ENCODE measurements at places on chromosomes 7 and 10.

DNA sequence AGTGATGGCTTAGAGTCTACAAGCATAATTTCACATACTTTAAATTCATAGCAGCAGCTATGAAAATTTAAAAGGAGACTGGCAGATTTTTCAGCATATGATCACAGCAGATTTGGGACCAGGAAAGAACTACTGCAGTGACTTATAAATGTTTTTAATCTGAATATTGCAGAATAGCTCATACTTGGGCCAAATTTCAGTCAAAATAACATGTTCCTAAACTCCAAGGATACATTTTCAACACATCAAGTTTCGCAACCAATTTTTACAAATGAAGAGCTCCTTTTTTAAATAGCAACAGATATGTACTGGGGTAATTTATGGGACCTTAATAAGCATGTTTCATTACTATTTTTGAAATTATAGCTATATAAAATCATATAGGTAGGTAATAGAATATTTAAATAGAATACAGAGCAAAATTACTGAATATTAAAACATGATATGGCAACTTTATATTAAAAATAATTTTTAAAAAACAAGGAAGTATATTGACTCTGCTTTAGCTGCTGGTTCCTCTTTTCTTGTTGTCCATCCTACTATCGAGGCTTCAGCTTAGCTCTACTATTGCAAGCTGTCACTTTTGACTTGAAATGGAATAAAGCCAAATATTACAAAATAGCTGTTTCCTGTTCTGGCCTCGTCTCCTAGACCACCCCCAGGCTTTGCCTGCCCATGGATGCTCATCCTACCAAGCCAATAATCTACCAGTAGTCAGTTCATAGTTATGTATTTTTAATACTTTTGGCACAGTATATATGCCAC, 123.1 kb downstream of the NRBF2 start:
- DNase-seq, result no peak

GRCh38 chr10:30781670-30782121, 152.1 kb upstream of the LYZL2 start:
- no peak for DNase-seq

- no peak for DNase-seq
These were observed 770.1 kb downstream of the PHTF2 start for GRCh38 chr7:78568690-78569089.

DNA sequence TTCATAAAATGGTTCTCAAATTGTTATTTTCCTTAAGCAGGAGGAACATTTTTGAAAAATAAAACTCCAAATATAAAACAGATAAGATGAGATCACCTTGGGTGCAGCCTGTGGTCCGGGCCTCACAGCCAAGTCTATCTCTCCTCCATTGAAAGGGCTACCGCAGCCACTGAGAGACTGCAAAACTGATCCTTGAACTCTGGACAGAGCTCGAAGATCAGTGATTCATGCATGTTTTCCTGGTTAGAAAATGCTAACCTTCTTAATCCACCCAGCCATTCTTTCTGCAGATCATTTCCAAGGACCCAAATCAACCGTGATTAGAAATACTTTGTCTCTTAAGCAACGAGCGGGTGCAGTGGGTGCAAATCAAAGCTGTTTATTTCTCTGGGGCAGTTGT, 378.8 kb downstream of the PLXDC2 start:
- no peak for DNase-seq

DNA sequence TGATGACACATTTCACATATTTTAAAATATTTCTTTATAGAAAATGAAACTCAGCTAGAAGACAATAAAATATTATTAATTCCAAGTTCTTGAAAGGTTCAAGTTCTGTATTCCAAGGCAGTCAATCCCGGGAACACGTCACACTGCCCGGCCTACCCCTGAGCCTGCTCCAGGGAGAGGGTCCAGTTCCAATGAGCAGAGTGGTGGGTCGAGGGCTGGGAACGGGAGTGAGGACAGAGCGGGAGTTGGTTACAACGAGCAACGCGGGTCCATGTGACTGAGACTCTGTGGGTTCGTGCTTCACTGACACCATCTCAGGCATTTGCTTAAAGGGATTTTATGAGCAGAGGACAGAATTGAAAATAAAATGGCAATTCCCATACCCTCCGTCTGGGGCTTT, 209.4 kb downstream of the TCERG1L start:
- DNase-seq, result no peak

DNA sequence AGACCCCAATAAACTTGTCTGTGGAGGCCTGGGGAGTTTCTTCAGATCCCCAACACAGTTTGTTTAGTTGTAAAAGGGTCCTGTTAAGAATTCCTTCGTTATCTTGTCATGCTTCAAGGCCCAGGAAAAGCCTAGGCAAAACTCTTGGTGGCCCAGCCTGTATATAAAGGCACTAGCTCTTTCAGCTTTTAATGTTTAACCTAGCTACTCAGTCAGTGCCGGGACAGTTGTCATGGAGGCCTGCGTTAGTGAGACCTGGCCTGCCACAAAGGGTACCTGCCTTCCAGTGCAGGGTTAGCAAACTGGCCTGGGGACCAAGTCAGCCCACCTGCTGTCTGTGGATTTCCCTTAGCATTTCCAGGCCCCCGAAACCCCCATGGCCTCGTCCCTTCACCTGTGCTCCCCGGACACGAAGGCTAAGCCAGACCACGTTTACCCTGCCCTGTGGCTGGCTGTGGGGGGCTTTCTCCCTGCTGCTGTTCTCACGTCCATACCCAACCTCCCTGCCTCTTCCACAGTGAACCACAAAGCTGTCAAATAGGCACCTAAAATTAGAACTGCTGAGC, 96.9 kb upstream of the PPP2R2D start:
- no peak for DNase-seq

- no peak for DNase-seq
These were observed 24.5 kb upstream of the EEPD1 start for GRCh38 chr7:36128448-36129047.

DNA sequence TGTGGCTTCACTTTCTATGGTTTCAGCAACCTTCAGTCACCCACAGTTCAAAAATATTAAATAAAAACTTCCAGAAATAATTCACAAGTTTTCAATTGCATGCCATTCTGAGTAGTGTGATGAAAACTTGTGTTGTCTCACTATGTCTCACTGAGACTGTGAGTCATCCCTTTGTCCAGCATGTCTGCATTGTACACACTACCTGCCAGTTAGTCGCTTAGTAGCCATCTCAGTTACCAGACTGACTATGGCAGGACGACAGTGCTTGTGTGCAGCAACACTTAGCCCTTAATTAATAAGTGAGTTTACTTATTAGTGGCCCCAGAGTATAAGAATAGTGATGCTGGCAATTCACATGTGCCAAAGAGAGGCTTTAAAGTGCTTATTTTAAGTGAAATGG, 22.5 kb downstream of the CCDC186 start:
- no peak for DNase-seq

- DNase-seq, result no peak
These were observed 90.8 kb downstream of the NRF1 start for GRCh38 chr7:129702316-129702715.

DNA sequence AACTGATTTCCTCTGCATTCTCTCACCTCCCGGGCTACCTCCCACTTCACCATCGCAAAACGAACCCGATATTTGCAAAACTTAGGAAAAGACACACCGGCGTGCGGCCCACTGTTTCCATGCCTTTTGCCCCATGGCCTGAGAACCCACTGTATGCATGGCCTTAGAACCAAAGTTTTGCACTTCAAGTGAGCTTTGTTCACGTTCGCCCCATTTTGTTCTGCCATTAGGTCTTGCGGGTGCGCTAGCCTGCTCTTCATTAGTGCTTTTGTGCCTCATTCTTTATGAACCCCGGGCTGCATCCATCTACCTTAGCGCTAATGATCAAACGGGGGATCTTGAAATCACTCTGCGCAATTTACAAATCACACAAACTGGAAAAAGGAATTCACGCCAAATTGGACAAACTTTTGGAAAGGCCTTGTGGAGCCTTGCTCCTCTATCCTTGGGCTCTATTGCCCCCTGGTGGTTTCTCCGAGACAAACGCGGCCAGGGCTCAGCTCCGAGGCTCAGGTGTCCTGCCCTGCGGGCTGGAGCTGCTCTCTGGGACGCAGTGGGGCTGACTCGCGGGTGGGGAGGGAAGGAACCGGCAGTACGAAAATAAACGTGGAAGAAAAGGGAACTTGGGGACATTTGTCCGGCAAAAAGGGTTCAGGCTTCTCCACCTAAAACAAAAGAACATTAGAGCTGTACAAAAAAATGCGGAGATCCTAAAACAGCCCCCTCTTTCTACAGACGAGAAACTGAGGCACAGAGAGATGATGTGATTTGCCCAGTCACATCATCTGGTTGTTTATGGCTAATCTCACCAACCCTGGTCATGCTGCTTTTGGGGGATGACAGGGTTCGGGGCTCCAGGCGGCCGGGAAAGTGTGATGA, 300.4 kb upstream of the NFE2L3 start:
- peak; percentile 21 for DNase-seq

DNA sequence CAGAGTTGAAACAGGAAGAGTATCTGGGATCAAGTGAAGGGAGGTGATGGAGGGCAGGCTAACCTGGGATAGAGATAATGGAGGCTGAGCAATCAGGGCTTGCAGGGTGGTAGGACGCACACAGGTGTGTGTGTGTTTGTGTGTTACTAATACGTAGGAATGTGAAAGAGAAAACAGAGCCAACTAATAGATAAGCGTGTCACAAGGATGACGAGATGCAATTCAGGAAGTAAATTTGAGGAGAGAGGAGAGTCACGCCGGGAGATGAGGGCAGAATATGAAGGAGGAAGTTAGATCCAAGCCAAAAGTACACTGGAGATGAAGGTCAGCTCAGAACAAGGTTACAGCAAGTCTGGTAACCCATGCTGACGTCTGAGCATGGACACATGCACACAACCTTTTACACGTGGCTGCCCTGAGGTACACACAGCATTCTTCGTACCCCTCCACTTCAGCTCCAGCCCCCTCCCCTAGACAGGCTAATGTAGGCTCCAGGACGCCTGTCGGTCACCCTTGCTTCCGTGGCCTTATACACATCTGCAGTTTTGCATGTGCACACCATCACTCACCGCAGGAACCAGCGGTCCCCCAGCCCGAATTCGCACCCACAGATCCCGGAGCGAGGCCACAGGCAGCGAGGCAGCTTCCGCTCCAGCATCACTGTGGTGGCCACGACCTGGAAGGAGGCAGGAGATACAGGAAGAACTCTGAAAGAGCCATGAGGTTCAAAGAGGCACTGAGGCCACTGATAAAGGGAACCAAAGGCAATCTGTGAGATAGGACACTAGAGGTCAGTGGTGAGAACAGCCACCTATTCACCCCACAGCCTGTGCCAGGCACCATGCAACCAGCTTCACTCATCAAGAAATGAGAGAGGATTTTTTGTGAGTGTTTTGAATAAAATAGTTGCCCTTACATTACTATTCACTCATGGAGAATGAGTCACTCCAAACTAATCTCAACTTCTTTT, 23.7 kb upstream of the TRPV6 start:
- no peak for DNase-seq

DNA sequence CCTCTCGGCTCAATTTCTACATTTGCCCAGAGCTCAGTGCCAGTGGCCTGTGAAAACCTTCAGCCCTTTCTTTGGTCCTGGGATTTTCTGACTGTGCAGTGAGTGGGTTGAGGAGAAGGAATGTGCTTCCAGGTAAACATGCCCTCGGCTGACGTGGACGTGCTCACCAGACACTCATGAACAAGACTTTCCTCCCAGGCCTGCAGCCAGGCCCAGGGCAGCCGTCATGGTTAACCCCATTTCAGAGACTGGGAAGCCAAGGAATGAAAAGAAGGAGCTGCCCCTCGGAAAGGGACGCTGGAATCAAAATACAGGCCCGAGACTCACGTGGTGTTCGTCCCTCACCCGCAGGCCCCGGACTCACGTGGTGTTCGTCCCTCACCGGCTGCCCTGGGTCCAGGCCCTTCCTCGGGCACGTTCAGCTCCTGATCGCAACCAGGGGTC, 8.8 kb upstream of the CALML5 start:
- DNase-seq, result no peak

- DNase-seq, result no peak
These were observed 278.3 kb downstream of the ARL4A start for GRCh38 chr7:12965767-12966166.

- no peak for DNase-seq
These were observed 18.7 kb downstream of the CCDC136 start for GRCh38 chr7:128810473-128810872.

DNA sequence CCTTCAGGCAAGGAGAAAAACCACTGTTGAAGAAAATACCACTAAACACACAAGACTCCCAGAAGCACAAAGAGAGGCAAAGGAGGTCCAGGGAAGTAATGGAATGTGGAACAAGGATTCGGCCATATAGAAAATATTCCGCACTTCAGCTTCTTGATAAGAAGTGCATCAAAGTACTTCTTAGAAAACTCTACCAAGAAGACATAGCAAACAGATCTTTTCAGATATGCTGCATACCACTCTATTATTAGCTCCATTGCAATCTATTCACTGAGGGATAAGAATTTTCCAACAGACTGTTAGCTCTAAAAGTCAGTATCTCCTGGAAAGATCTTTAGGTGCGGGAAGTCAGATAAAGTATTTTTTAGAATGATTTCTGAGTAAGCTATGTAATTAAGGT, 231.8 kb downstream of the WDR11 start:
- no peak for DNase-seq

DNA sequence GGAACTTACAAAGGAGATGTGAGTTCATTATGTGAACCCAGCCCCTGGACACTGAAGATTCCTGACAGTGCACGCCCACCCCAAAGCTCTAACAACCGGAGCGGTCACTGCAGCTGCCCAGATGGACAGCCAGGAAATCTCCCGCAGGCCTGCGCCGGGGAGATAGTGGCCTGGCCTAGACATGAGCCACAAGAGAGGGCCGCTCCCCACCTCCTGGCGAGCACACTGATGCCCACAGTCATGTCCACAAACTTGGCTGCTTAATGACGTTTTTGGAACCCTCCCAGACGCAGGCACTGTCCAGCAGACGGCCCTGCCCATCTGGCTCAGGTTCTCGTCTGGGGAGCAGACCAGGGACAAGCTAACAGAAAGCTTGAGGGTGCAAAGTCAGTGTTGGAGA, 34.2 kb downstream of the TCERG1L start:
- DNase-seq, result no peak

- no peak for DNase-seq
These were observed 49.1 kb downstream of the AOC1 start for GRCh38 chr7:150901160-150902035.

DNA sequence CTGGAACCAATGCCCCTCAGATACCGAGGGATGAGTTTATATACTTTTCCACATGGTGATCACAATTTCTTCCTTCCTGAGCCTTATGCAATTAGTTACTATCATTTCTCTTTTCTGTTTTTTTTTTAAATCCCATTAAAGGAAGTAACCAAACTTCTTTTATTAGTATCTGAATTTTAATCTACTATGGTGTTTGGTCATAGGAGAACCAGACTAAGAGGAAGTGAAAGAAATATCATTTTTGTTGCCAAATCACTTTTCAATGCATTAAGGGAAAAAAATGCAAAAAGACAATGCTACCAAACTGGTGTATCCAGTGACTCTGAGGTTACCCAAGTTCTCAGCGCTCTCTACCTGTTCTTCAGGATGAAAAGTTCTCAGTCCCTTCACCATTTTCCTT, 167.7 kb downstream of the NXPH1 start:
- no peak for DNase-seq

- DNase-seq, result no peak
These were observed 334.6 kb downstream of the CRPPA start for GRCh38 chr7:16086743-16087142.

Data from activated effector memory CD4-positive, alpha-beta T cell treated with Interleukin-2 at 50 U/mL for 16 hours (primary cell).